ENCODE measurements at places on chromosomes 4 and X.

DNA sequence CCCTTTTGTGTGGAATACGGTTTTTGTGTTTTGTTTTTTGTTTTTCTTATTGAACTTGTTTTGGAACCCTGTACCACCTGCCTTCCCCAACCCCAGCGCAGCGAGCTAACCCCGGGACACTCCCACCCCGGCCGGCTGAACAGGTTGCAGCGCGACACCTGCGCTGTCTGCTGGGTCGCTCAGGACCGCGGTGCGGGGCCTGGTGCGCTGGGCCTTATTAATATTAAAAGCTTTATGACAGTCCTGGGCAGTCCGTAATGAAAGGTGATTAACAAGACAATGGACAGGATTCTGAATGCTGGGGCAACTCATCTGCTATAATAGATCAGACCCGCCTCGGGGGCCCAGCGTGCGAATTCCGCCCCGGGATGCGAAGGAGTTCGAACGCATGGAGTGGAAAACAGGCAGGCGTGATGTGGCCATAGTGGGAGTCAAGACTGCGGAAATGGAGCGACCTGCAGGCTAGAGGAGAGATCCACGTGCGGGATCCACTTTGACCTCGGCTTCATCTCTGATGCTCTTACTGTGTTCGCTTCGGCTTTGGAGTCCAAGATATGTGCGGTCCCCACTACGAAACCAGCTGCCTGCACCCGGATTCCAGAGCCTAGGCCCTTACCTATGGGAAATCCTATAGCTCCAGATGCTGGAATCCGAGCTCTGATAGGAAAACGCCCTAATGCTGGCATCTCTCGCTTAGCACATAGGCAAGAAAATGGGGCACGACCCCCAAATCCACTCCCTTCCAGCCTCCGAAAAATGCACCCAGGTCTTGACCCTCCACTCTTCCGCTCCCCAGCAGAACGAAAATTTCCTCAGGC lies 69.0 kb upstream of the TMEM33 start:
- no peak for DNase-seq

DNA sequence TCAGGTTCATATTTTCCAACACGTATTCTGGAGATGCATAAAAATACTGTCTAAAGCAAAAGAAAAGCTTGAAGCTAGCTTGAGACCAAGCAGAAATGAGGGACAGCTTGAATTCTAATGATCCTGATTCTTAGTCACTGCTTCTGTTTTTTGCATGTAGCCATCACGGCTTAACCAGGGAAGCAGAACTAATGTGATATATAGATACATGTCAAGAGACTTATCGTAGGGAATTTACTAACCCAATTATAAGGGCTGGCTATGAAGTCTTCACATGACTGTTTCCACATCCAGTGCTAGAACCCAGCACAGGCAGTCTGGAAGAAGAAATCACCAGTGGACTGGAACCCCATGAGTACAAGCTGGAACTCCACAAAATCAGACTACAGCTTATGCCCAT lies 85.2 kb upstream of the SLIT2 start:
- no peak for DNase-seq

DNA sequence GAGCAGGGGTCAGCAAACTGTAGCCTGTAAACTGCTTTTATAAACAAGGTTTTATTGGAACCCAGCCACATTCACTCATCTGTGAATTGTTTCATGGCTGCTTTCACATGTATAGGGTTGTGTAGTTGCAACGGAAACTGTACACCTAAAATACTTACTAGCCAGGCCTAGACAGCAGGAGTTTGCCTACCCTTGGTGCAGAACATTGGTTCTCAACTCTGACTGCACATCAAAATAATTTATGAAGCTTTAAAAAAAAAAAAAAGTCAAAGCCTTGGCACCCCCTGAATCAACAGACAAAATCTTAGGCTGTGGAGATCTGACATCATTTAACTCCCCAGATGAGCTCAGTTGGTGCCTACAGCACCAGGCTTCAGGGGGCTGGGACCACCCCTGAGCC lies 27.8 kb downstream of the ADGRA3 start:
- DNase-seq = no peak

DNA sequence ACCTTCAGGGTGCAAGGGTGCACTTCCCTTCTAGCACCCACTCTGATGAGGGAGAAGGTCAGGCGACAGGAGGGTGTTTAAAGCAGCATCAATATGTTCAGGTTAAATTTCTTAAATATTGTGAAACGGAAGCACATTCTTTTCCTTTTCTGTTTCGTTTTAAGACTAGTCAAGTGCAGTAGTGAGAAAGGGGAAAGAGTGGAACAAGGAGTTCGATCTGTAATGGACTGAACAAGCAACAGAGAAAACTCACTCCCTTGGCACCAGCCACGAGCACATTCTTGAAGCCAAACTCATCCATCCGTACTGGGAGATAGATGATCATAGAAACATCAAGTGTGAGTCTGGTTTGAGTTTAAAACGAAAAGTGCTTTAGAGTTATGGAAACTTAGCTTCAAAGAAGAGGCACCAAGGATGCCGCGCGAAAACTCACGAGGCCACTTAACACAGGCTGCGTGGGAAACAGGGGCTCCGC lies 815 bp downstream of the FAM53A start:
- DNase-seq = no peak

DNA sequence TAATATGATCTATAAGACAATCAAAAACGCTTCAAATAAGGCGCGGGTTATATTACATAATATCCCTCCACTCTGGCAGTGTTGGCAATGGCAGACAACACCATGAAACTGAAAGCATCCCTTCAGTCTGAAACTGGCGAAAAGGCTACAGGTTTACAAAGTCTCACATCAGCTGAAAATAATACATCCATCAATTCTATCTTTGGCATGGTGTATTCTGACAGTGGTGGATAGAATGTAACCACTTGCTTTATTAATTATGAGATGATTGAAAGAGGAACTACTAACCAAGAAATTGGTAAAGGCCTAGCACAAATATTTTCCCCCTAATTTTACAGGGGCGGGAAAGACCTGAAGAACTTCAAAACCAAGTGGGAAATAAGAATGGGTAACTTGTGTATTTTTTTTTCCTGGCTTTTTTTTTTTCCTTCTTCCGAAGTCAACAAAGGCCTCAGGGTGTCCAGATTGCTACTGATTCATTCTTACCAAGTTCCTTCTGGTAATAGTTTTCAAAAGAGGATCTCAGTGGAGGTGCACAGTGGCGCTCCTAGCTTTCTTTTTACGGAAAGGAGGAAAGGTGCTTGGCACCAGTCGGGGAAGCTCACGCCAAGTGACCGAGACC lies 728 bp downstream of the UBA6 start:
- no peak for DNase-seq

- no peak for DNase-seq
Observed at GRCh38 chr4:170278460-170278859, 188.7 kb upstream of the AADAT start.

DNA sequence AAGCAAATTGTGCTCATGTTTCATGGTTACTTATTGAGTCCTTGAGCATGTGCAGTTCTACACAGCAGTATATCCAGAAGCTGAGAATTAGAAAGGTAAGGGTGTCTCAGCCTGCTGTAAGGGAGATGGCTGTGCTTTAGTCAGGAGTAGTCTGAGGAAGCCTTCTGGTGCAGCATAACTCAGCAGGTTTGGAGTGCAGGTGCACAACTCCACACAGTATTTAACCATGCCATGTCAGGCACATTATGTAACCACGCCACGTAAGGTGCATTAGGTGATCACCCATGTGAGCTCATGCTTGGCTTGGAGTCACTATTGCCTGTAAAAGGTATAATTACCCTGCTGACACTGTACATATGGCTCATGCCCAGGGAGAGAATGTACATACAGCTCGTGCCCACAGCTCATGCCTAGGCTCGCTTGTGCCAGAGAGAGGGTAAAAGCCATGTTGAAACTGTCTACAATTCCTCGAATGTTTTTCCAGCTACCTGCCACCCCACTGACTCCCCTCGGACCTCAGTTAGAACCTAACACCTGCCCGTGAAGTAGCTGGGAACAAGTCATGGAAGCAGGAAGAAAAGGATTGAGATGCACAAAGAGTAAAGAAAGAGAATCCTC lies 37.8 kb downstream of the UCHL1 start:
- DNase-seq = no peak

DNA sequence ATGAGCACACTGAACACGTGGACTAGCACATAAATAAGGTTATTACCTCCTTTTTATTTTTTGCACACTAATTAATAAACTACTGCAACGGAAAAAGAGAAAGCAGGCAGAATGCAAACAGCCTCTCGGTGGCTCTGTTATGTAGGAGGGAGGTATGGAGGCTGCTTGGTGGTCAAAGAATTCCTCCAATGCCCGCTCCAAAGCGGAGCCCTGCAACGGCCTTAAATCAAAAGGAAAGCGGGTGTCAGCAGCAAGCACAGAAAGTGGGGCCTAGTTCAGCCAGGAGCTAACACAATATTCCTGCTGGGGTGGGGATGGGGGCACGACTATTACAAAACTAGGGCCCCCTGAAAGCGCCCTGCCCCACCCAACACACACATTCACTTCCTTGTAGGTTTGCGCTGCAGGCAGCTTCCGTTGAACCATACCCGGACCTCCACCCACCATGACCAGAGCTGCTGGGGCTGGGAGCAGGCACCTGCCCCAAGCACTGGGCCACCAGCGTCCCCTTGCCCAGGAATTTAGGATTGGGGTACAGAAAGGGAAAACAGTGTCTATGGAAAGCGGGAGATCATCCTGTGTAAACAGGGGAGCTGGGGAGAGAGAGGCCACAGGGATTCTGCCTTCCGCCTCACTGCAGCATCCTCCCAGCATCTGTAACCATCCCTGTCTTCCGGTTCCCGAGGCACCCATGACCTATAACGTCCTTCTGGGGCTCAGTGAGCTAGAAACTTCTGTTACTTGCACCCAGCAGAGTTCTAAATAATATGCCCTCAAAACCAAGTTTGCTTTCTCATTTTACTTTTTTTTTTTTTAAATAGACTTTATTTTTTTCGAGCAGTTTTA lies 57.1 kb upstream of the DDX3X start:
- DNase-seq = no peak

DNA sequence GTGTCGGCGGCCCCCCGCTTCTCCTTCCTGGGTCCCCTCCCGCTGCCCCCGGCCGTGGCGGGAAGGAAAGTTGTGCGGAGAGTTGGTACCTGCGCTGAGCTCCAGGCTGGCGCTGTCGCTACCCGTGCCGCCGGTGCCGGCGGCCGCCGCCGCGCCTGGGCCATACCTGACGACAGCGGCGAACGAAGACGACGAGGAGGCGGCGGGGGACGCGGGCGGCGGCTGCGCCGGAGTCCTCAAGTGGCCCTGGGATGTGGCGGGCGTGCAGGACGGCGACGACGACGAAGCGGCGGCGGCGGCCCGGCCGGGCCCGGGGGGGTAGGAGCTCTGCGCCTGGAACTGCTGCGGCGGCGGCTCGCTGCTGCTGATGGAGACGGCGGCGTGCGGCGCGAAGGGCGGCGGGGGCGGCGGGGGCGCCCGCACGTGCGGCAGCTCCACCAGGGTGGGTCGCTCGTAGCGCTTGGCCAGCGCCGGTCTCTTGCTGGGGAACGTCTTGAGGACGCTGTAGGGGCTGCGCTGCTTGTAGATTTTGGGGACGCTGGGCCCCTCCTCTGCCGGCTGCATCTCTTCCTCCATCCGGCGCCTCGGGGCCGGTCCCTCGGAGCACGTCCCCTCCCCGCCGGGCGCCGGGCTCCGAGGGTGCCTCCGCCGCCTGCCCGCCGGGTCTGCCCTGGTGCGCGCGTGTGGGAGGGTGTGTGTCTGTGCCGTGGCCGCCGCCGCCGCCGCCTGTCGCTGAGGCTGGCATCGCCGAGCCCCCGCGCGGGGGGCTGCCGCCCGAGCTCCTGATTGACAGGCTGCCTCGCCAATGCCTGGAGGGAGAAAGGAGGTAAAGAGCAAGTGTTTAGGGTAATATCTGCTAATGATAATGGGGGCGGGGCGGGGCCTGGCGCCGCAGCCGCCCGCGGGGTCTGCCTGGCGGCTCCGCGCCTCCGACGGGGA lies 618 bp downstream of the BEND4 start:
- DNase-seq = no peak

- DNase-seq = no peak
Observed at GRCh38 chr4:7892212-7893019, 47.2 kb downstream of the AFAP1 start.

- DNase-seq = no peak
Observed at GRCh38 chr4:26010304-26010703, 96.3 kb downstream of the SMIM20 start.

GRCh38 chr4:140388015-140388414 lies 14.6 kb downstream of the SCOC start:
- no peak for DNase-seq

DNA sequence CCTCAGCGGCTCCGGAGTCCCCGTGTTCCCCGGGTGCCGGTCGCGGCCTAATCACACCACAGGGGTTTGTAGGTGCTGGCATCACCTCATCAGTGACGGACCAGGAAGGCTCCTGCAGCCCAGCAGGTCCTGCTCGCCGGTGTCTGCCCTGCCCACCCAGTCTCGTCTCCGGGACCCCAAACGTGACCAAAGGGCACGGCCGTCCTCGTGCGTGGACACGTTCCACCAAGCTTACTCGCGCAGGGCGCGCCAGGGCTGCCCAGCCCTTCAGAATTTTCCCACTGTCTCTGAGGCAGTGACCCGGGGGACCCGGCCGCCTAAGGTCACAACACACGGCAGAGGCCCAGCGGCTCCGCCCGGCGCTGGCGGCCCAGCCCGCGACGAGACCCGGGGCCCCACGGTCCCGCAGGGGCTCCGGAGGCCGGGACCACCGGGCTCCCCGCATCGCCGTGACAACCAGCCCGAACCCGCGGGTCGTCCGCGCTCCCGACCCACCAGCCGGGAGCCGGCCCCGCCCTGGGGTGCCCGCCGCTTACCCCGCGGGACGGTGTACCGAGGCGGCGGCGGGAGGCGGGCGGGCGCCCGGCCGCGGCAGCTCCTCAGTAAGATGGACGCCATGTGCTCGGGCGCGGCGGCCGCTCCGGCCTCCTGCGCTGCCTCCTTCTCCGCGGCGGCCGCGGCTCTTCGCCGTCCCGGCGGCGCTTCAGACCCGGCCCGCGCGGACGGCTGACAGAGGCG lies 454 bp downstream of the LETM1 start:
- DNase-seq = no peak

DNA sequence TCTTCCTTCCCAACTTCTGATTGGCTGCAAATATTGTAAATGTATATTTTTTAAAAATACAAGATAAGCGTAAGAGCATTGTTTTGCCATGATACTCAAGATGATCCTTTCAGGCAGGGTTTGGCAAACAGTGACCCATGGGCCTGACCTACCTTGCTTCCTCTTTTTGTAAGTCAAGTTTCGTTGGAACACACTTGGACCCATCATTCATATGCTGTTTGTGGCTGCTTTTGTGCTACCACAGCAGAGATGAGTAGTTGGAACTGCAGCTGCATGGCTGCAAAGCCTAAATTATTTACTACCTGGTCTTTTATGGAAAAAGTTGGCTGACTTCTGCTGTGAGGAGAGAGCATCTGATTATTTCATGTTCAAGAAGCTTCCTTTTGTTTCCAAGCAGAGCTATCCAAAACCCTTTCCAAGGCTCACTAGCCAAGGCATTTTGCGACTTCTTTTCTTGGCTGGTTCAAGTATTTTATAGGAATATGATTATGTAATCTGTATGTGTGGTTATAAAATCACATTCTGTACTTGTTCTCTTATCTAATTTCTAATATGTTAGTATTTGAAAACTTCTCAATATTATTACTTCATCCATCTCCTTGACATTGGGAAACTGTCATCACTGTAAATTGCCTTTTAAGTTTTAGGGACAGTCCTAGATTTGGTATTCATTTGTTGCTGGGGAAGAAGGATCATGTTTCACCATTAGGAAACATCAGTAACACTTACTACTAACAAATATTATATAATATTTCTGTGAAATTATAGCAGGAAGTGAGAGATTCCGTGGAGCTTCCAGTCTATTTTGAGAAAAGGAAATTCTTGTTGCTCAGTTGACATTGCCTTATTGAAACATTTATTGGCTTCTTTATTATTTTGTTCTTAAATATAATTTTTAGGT lies 109.2 kb downstream of the ARHGAP10 start:
- DNase-seq = no peak

GRCh38 chrX:18194688-18195087 lies 26.0 kb downstream of the BEND2 start:
- no peak for DNase-seq
